ENCODE measurements at places on chromosomes 3 and 15.

DNA sequence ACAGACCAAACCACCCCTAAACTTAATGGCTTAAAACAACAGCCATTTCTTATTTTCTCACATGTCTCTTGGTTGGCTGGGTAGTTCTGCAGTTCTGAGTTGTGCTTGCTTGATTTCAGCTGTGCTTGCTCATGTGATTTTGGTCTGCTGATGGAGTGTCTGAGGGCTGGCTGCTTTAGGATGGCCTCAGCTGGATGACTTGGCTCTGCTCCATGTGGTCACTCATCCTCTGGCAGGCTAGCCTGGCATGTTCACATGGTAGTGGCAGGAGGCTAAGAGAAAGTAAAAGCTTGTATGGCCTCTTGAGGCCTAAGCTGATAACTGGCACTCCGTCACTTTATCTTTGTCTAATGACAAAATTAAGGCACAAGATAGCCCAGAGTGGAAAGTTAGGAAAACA, 4.1 kb downstream of the SV2B start:
- DNase-seq, result no peak

DNA sequence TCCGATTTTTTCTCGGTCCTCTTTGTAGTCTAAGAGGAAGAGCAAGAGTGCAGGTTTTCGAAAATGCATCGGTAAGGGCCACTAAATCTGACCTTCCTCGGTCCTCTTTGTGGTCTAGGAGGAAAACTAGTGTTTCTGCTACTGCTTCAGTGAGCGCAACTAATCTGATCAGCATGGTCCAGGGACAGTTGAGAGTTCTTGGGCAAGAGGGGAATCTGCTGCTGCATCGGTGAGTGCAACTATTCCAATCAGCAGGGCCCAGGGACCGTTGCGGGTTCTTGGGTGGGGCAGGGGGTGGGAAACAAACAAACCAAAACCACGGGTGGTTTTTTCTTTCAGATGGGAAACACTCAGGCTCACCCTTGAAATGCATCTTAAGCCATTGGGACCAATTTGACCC, 10.5 kb upstream of the OSBPL11 start:
- no peak for DNase-seq

GRCh38 chr3:158727206-158728060, 4.8 kb downstream of the RARRES1 start:
- DNase-seq, result peak; percentile 82

- no peak for DNase-seq
Observed at GRCh38 chr3:87426918-87427317, 150.5 kb upstream of the POU1F1 start.

DNA sequence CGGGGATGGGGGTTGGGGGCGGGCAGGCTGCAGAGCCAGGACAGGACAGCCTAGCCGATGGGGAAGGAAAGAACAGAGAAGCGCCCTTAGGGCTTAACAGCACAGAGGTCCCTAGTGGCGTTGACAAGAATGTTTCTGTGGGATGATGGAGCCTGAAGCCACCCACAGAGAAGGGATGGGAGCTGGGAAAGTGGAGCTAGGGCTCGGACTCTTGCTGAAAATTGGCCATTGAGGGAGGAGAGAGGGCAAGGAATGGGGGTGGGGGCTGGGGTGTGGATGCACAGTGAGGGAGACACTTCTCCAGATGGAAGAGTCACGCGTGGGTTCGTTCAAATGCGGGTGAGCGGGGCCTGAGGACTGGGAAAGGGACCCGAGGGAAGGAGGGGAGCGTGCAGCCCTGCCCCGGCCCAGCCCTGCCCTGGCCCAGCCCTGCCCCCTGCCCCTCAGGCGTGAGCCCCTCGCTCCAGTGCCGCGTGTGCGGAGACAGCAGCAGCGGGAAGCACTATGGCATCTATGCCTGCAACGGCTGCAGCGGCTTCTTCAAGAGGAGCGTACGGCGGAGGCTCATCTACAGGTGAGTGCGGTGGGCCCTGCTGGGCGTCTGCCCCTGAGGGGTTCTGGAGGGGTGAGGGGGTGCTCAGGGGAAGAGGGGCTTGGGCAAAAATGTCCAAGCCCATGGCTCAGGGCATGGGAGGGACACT, 832 bp downstream of the NR2E3 start:
- no peak for DNase-seq

All from Kasumi-1 (cell line).